ENCODE measurements at places on chromosomes 16 and 17.

DNA sequence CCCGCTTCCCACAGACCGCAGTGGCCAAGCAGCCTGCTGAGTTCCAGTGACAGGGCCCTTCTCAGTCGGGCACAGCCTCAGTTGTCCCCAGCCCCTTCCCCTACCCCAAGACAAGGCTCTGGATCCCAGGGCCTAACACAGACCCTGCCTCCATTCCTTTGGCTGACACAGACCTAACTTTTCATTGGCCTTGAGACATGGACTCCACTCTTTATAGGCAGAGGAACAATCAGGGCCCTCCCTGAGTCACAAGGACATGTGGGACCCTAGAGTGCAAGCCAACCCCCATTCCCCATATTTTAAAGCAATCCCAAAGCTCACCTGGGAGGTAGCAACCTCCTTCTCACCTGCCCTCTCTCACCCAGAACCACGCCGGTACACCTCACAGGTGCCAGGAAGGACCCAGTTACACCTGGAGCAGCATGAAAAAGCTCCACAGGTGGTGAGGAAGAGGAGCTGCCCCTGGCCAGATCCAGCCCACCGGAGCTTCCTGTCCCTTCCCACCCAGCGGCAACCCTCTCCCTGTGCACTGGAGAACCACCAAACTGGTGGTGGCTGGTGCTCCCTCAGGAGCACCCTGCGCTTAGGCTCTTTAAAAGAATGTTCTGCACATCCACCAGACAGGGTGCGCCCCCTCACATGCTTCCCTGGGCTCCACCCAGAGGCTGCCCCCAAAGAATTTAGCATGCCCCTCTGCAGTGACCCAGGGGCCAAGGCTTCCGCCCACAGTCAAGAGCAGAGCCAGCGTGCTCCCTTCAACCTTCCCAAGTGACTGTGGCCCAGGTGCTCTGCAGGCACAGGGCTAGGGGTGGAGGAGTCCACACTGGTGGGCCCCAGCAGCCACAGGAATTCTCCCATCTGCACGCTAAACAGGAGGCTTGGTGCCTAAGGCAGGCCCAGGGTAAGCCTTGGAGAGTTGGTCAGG lies 3.4 kb downstream of the MNT start:
- DNase-seq = no peak

- no peak for DNase-seq
Observed at GRCh38 chr17:81194941-81195901, 27.5 kb downstream of the CEP131 start.

DNA sequence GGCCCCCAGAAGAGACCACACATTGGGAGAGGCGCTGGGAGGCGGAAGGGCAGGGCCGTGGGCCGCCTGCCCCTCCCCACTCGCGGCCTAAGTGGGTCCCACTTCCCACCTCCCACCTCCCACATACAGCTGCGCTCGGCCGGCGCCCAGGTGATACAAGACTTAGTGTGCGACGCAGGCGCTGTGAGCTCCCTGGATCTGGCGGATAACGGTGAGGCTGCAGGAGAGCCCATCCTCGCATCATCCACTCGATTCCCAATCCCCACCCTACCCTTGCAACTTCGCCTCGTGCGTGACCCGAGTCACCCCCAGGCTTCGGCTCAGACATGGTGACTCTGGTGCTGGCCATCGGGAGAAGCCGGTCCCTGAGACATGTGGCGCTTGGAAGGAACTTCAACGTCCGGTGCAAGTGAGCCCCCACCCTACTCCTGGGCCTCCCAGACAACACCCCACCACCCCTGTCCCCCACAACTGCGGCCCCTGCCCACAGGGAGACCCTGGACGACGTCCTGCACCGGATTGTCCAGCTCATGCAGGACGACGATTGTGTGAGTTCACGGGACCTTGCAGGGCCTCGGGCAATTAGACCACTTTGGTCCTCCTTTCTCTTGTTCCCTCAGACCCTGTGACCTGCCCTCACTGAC lies 3.9 kb downstream of the CARMIL2 start:
- no peak for DNase-seq

- no peak for DNase-seq
Observed at GRCh38 chr17:6328279-6328678, 106.6 kb downstream of the AIPL1 start.

GRCh38 chr16:47887496-47887895 lies 268.3 kb downstream of the ABCC12 start:
- DNase-seq = no peak

DNA sequence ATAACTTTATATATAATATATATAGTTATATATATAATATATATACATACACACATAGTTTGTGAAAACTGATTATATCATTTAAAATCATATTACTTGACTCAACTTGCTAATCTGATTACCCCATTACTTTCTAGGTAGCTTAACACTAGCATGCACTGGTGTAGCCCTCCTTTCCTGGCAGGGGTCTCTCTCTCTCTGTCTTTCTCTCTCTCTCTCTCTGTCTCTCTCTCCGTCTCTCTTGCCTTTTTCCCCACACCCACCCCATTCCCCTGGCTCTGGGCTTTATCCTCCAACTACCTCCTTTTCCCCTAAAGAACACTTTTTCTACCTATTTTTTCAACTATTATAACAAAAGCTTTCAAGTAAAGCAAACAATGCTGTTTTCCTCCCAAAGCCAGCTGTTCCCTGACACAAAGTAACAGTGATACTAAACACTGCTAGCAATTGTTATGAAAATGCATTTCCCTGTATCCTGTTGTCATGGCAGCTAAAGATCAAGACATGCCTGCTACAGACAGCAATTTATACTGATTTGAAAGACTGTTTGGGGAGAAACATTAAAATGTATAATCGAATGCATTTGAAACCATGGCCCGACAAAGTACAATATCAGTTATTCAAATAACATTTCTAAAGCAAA lies 89.4 kb downstream of the CHD9NB start:
- no peak for DNase-seq

GRCh38 chr17:32798938-32799337 lies 78.0 kb downstream of the MYO1D start:
- no peak for DNase-seq

- no peak for DNase-seq
Observed at GRCh38 chr16:78962457-78962929, 638.0 kb downstream of the MAF start.

DNA sequence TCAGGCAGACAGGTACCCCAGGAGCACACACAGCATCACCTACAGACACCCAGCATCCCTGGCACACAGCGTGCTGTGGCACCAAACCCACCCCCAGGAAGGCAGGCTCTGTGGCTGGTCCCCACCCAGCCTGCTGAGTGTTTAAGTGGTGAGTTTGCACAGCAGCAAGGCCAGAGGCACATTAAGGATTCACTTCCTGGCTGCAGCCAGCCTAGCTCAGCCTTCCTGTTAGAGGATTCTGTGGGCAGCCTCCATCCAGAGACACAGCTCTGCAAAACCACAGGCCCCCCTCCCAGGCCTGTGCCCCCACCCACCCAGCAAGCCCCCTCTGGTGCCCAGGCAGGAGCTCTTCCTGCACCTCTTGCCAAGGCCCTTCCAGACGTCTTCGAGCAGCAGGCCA lies 36.1 kb upstream of the PHB1 start:
- DNase-seq = no peak

DNA sequence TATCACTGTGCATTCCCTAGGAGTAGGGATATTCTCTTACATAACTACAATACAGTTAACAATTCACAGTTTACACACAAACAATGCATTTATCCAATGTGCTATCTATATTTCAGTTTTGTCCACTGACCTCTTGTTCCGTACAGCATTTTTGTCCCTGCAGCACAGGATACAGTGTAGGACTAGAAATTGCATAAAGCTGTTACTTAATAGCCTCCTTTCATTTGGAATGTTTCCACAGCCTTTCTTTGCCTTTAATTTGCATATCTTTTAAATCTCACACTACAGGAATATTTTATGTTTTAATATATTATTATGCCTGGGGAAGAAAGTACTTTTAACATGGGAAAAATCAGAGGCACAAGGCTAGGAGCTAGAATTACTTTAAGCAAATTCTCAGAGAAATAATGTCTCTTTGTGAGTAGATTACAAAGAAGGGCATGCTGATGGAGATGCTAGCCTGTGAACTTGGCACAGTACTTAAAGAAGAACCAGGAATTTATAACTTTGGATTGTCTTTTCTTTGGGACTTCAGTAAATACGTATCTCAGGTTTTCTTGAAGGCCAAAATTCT lies 144.3 kb downstream of the ITFG1 start:
- no peak for DNase-seq

GRCh38 chr16:86343027-86343795 lies 167.1 kb upstream of the FOXF1 start:
- peak; percentile 42 for DNase-seq

DNA sequence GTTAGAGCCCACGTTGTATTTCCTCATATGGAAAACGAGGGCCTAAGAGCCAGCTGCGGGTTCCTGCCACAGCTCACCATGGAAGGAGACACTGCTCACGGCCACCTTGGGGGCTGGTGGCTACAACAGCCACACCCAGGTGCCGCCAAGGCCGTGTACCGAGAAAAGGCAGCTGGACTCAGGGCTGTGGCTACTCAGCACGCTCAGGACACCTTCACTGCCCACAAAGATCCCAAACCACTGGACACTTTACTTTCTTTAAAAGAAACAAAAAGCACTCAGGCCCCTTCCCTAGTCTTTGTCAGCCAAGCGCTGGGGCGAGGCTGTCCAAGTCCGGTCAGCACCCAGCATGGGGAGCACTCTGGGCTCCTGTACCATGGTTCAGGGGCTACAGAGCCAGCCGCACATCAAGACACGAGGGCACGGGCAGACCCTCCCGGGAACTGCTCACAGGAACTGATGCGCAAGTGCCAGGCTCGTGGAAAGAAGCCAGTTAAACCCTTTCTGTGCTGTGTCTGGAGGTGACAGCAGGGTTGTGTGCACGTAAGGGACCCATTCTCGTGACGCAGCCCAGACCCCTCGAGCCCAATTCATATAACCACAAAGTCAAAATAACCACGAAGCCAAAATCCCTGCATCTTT lies 18.5 kb downstream of the SLC16A3 start:
- DNase-seq = no peak

GRCh38 chr17:56812901-56813388 lies 20.8 kb downstream of the C17orf67 start:
- no peak for DNase-seq

- DNase-seq = no peak
Observed at GRCh38 chr17:27538156-27538955, 82.1 kb downstream of the KSR1 start.

DNA sequence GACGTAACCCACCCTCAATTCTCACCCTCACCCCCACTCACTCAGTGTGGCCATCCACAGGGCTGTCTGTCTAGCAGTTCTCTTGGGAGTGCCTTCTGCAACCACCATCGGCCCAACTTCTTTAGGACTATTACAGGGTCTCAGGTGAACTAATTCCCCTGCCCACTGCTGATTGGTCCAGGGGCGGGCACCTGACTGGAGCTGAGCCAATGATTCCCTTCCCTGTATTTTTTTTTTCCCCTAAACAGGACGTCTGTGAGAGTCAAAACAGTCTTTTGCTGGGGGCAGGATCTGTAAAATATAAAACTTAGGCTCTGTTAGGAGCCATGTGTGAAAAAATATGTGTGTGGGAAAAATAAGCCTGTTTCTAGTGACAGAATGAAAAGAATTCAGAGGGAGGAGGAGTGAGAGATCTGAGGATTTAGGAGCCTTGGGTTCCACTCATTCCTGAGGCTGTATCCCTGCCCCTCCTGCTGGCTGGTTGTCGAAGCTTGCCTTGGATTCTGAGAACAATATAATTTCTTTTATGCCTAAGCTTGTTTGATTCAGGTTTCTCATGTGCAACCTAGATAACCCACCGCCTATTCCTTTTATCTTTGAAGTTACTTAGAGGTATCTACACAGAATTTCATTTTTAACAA lies 115.0 kb downstream of the SPACA3 start:
- DNase-seq = no peak

DNA sequence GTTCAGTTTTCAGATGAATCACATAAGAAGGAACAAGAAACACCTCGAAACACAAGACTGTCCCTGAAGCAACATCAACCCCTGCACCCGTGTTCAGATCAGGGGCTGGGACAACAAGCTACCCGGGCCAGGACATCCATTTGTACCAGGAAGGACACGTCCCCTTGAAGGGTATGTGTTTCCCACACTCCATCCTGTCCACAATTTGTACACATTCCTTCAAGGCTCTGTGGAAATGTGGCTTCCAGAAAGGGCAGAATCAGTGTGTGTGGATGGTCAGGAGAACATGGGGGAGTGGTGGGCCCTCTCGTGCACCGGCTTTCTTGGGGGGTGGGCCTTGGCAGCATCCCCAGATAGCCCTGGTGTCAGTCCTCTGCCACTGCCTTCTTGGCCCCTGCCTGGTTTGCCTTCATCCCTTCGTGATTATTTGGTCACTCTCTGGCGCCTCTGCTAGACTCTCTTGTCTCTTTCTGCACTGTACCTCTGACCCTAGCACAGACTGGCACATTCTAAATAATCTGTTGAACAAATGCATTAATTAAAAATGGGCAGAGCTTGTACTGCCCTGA lies 10.3 kb downstream of the KIFC3 start:
- no peak for DNase-seq

DNA sequence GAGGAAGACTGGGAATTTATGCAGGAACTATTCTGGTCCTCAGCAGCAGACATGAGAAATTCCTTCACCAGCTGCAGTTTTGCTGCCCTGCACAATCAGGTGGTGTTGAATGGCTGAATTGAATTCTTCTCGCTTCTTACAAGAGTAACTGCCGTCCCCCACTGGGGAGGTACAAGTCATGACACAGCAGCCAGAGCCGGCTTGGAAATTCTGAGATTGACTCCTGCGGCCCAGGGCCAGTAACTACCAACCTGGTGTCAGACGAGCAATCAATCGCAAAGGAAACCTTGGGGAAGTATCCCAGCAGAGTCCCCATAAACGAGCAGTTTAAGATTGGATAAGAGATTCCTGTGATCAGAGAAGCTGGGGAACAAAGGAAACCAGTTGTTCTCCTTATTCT lies 30.7 kb downstream of the KNOP1 start:
- DNase-seq = no peak

DNA sequence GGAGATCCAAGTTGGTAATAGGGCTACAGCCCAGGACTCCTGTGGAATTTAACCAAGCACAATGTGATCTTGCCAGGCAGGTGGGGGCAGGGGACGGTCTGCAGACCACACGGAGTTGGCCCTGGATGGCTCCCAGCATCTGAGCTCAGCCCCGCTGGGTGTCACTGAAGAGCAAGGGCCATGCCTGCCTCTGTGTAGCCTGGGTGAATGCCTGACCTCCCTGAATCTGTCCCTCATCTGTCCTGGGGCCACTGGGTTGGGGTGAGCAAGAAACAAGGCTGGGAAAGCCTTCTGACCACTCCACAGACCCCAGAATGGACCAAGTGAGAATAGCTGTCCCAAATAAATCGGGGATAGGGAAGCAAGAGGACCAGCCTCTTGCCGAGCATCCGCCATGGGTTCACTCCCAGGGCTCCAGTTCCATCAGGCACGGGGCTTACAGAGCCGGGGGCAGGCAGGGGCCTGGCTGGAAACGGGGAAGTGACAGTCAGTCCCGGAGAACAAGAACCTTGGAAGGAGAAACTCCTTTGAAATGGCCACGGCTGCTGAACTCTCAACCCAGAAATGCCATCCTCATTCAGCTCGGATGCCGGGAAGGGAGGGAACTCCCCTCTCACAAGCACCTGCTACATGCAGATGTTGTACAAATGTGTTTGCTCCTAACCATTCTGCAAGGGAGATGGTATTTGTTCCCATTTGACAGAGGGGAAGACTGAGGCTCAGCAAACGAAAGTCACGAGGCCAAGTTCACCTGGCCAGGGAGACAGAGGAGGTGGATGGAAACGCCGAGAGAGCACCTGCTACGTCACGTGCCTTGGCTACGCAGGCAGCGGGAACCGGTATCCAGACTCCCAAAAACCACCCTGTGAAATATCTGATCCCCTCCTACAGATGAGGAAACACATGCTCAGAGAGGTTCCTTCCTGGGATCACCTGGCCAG lies 50.0 kb downstream of the RMI2 start:
- DNase-seq = no peak
